ENCODE measurements at places on chromosomes 1 and 21.

DNA sequence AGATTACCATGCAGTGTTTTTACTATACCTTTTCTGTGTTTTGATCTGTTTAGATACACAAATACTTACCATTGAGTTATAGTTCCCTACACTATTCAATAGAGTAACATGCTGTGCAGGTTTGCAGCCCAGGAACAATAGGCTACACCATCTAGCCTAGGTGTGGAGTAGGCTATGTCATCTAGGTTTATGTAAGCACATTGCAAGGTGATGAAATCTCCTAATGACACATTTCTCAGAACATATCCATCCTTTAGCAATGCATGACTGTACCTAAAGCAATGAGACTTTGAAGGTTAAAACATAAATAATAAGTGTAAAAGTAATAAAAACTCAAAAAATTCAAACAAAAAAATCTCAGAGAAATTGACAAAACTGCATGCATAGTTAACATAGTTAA lies 358.6 kb downstream of the USH2A start:
- no peak for DNase-seq

DNA sequence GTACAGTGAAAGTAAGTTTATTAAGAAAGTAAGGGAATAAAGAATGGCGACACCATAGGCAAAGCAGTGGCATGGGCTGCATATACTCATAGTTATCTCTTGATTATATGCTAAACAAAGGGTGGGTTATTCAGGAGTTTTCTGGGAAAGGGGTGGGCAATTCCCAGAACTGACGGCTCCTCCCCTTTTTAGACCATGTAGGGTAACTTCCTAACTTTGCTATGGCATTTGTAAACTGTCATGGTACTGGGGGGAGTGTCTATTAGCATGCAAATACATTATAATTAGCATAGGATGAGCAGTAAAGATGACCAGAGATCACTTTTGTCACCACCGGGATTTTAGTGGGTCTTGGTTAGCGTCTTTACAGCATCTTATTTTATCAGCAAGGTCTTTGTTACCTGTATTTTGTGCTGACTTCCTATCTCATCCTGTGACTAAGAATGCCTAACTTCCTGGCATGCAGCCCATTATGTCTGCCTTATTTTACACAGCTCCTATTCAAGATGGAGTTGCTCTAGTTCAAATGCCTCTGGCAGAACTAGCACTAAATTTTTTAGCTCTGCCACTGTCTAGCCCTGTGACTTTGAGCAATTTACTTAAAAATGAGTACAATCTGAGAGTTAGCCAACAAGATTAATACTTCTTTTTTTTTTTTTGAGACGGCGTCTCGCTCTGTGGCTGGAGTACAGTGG lies 110.3 kb upstream of the PALMD start:
- DNase-seq: no peak

- DNase-seq: no peak
Measured at GRCh38 chr1:14263671-14264070, 334.8 kb upstream of the KAZN start.

DNA sequence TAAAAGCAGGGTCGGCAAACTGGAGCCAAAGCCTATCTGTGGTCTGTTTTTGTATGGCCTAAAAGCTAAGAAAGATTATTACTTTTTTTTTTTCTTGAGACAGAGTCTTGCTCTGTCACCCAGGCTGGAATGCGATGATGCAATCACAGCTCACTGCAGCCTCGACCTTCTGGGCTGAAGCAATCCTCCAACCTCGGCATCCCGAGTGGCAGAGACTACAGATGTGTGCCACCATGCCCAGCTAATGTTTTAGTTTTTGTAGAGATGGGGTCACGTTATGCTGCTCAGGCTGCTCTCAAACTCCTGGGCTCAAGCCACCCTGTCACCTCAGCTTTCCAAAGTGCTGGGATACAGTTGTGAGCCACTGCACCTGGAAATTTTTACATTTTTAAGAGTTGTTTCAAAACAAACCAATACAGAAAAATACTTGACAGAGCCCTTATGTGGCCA lies 6.5 kb upstream of the GLRX2 start:
- peak; percentile 91 for DNase-seq

GRCh38 chr21:33286600-33287456 lies 20.7 kb downstream of the IL10RB start:
- no peak for DNase-seq

DNA sequence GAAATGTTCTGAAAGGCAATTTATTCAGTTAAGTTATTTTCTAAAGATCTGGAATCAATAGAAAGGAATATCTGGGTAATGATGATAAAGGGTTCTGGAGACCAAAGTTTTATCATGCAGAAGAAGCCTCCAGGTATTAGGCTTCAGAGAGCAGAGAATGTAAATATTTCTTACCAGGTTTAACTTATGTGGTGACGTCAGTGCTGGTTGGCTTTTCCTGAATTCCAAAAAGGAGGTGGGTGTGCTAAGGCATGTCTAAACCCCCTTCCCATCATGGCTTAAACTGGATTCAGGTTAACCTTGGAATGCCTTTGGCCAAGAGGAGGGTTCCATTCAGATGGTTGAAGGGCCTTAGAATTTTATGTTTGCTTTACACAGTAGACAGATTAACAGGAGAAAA lies 829.9 kb downstream of the NCAM2 start:
- no peak for DNase-seq

- no peak for DNase-seq
Measured at GRCh38 chr21:28444111-28444510, 548.6 kb downstream of the LTN1 start.

GRCh38 chr1:179586107-179586823 lies 5.4 kb upstream of the TDRD5 start:
- DNase-seq: peak; percentile 62

DNA sequence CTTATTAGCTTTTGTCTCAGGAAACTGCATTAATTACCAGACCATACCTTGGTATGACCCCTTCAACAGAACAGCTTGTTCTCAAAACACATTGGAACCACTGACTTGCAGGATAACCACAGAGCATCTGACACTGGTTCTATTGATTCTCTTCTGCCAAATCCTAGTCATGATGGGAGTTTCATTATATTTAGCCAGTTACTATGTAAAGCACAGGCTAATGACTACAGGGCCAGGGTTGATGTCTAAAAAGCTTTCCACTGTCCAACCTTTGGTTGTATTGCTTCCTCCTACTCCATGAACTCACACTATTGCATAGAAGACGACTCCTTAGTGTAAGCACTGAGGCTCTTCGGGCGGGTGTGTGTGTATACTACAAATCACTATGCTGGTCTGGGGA lies 3.8 kb downstream of the STMN1 start:
- no peak for DNase-seq

GRCh38 chr1:201653233-201653632 lies 114.3 kb downstream of the NAV1 start:
- DNase-seq: no peak

DNA sequence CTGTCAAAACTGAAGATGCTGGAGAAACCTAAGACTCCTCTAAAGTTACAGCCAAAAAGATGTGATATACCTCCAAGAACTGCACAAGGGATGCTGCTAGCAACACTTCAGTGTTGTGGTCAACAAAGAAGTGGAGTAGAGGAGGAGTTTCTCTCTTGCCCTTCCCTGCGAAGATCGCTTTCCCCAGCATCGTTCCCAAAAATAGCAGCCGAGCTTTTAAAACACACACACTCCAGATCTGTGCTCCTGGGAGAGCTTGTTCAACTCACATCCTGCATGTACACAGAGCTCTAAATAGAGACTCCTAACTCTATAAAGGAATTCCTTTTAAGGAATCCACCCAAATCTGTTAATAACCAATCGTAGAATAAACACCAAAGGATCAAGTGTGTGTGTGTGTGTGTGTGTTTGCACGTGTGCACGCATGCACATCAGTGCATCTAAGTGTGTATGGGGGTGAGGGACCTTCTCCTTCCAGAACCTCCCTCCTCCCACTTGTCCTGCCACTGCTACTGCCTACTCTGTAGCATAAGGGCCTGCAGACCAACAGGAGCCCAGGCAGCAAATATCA lies 58.5 kb downstream of the PSMG1 start:
- DNase-seq: no peak

GRCh38 chr1:42168763-42169162 lies 4.2 kb upstream of the GUCA2A start:
- DNase-seq: no peak

GRCh38 chr1:162030759-162031280 lies 7.2 kb upstream of the OLFML2B start:
- no peak for DNase-seq

GRCh38 chr1:184101571-184101970 lies 50.0 kb downstream of the TSEN15 start:
- DNase-seq: no peak

DNA sequence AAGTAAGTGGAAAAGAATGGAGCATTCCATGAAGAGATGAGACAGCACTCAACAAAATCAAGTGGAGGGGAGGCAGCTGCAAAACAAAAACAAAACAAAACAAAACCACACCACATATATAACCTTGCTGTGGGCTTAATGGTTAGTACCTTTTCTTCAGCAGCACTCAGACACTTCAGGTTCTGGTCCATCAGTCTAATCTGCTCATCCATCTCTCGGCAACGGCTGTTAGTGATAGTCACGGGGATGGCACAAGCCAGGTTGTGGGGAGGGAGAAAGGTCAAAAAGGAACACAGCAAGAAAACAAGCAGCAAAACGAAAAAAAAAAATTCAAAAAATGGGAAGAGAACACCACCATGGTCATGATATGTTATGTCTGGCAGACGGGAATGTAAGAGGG lies 17.0 kb upstream of the NUP210L start:
- DNase-seq: no peak

GRCh38 chr1:184705271-184705670 lies 49.4 kb downstream of the EDEM3 start:
- DNase-seq: no peak

DNA sequence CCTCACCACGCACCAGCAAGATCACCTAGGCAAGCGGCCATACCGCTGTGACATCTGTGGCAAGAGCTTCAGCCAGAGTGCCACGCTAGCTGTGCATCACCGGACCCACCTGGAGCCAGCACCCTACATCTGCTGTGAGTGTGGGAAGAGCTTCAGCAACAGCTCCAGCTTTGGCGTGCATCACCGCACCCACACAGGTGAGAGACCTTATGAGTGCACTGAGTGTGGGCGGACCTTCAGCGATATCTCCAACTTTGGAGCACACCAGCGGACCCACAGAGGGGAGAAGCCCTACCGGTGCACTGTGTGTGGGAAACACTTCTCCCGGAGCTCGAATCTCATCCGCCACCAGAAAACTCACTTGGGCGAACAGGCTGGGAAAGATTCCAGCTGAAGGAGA lies 5.0 kb downstream of the ZNF691 start:
- no peak for DNase-seq

DNA sequence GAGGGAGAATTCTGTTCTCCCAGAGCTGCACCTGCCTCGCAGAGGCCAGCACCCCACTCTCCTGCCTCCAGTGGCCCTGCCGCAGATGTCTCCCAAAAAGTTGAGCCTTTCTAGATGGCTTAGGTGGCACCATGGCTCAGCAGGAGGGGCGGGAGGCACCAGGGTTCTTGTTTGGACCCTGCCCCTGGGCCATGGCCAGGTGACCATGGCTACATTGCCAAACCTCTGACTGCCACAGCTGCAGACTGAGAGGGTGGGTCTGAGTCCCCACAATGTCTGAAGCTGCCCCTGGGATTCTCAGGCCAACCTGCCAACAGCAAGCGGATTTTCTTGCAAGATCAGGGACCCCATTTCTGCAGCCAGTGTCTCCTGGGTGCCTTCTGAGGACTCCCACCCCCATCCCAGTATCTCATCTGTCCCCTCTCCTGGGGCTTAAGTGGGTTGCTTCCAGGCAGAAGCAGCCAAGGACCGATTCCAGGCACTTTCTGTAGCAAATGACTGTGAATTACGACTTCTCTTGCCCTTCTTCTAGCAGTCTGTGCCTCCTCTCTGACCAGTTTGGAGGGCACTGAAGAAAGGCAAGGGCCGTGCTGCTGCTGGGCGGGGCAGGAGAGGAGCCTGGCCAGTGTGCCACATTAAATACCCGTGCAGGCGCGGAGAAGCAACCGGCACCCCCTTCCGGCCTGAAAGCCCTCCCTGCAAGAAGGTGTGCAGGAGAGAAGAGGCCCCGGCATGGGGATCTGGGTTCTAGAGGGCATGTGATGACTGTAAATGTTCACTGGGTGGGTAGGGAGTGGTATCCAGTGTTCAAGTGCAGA lies 22.5 kb downstream of the SESN2 start:
- no peak for DNase-seq

- no peak for DNase-seq
Measured at GRCh38 chr1:19187852-19188251, 22.2 kb downstream of the UBR4 start.

DNA sequence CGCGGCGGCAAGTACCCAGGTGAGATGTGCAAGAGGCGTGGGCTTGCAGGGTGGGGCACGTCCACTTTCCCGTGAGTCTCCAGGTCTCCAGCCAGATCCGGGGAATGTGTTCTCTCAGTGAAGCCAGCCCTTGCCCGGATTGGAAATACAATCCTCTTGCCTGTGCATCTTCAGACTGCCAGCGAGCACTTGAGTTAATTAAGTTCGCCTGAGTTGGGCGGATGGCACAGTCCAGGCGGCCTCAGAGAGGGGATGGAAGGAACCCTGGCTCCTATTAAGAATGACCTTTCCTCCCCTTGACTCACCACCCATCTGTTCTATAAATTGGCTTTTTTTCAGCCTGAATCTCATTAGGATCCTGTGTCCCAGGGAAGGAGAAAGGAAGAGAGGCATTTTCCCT lies 33.3 kb upstream of the CNTN2 start:
- no peak for DNase-seq

- DNase-seq: no peak
Measured at GRCh38 chr1:39919545-39919944, 17.8 kb upstream of the MYCL start.

DNA sequence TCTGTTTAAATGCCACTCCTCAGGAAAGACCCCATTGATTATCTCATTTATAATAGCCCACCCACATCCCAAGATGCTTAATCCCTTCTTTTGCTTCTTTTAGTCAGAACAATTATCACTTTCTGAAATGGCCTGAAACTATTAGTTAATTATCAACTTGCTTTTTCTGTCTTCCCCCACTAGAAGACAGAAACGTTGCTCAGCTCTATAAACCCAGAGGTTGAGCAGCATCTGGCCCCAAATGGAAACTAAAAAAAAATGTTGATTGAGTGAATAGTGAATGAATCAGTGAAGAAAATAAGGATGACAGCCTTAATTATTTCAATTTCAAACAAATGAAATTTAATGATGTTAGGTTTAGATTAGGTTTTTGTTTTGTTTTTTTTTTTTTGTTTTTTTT lies 38.2 kb upstream of the PIGC start:
- DNase-seq: no peak

GRCh38 chr1:200372095-200372884 lies 37.5 kb downstream of the ZNF281 start:
- DNase-seq: no peak

GRCh38 chr1:108533351-108534083 lies 26.4 kb upstream of the EEIG2 start:
- DNase-seq: no peak

GRCh38 chr1:160071289-160071688 lies 1.3 kb upstream of the KCNJ10 start:
- DNase-seq: no peak

GRCh38 chr1:115543247-115543646 lies 98.5 kb upstream of the VANGL1 start:
- DNase-seq: no peak

- DNase-seq: no peak
Measured at GRCh38 chr1:78869136-78869535, 137.4 kb downstream of the ADGRL4 start.

All from tibial artery (tissue), 4 donors.